ENCODE measurements at places on chromosomes 5 and 9. TPM values are rescaled to one million over a fixed set of nuclear protein-coding genes. Genes with fewer than 3 reads are reported as not detected.

GRCh38 chr9:20290257-20290656 is 332.0 kb downstream of the MLLT3 start:
- no peak overlapping the region for H3K4me3 ChIP-seq
- H3K27ac ChIP-seq, result no peak overlapping the region
- H3K27me3 ChIP-seq, result no peaks in the 10 kb centered on the region
- H3K4me1 ChIP-seq, result no peaks in the 10 kb centered on the region

Gene CARD9
- 1.7 TPM for polyA plus RNA-seq

Gene NR6A1
- polyA plus RNA-seq, result 1.2 TPM

GRCh38 chr9:35718721-35719511 is 13.1 kb downstream of the TLN1 start:
- H3K27ac ChIP-seq, result no peak overlapping the region
- DNase-seq, result no peak
- no peaks in the 10 kb centered on the region for H3K27me3 ChIP-seq
- no peaks in the 10 kb centered on the region for H3K4me1 ChIP-seq
- H3K36me3 ChIP-seq, result peaks cover 74% of the 10 kb centered on the region
- H3K4me3 ChIP-seq, result no peak overlapping the region

Gene SPAG8
- polyA plus RNA-seq, result 1.5 TPM
